Erythroblast (primary cell): ENCODE measurements at places on chromosomes 6 and 20.

DNA sequence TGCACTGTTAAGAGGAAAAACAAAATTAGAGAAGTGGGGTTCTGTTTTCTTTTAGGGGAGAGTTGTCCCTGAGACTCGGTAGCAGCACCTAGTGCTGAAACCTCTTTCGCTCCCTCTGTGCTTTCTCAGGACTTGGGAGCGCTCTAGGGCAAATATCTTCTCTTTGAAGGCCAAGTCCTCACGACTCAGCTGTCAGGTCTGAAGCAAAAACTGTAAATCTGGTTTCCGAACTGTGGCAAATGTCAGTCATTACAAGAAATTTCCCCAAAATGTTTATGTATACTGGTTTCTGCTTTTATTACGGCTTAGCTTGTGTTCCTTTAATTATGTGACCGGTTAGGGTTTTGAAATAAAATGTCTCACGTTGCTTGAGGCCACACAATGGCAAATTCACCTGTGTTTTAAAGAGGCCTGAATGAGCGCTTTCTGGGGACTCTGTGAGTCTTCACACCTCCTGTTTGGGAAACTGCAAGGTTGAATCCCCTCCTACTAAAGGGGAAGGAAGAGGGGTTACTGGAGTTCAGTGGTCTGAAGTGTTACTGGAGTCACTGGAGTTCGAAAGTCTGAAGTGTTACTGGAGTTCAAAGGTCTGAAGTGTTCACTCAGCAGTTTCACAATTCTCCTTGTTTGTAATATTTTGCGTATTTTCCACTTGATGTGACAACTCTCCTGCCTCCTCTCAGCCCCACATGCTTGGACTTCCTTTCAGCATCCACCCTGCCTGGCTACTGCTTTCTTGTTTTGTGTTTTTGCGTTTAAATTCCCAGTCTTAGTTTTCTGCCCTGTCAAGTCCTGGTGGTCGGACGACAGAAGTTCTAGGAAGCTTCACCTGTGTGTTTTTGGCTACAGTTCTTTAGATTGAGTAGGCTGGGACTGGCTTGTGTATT, 1.6 kb downstream of the SMPDL3A start:
- DNase-seq = no peak

GRCh38 chr20:59958123-59958522, at the start of gene CDH26:
Gene CDH26 (plus strand): TSS chr20:59958423. CDS start chr20:59958727, 304 bp downstream.
- no peak for DNase-seq

GRCh38 chr20:34980543-34981233, 25.0 kb downstream of the MYH7B start:
- no peak for DNase-seq

DNA sequence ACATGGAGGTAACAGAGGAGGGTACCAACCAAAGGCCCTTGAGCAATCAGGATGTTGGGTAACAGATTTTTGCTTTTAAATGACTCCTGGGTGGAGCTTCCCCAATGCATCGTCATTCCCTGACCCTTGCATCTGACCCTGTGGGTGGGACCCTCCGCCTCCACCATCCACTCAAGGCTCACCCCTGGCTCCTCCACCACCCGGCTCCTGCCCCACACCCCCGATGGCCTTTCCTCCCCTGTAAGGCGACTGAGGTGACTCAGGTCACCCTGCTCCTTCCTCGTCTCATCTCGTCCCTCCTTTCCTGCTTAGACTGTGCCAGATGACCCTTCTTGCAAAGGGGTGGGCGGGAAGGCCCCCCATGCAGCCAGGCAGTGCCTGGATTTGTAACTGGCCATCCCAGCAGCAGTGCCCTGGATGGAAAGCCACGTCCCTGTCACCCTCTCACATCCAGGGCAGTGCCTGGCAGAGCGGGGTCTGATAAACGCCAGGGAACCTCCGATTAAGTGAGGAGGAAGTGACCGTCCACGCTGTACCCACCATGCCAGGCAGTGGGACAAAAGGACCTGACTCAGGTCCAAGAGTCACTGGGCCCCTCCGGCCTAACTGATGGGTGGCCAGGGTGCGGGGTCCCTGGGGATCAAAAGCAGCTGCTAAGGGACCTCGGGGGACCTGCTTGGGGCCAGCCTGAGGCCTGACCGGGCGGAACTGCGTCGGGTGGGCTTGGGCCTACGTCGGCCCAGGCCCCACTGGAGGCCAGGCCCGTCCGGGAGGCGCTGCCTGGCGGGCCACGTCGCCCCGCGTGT, 624 bp upstream of the NPEPL1 start:
- DNase-seq = no peak

DNA sequence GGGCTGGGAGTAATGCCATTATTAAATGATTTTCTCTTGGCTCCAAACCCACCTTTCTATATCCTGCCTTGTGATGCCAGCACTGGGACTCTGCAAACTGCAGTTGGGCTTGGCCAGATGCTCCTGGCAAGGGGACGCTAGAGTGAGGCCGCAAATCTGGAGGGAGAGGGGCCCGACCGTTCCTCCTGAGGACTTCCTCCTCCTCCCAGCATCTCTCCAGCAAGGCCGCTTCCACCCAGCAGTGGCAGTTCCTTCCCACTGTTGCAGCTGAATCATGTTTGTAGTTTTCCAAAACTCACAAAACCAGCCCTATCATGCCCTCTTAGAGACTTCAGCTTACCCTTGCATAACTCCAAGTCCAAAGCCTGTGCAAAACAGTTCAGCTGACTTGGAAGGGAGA, 244.4 kb downstream of the FOXA2 start:
- DNase-seq = no peak

- peak; percentile 51 for DNase-seq
Observed at GRCh38 chr20:46027245-46027853, 1.7 kb upstream of the SLC12A5 start.

- DNase-seq = no peak
Observed at GRCh38 chr20:22574545-22575086, 9.8 kb downstream of the FOXA2 start.

DNA sequence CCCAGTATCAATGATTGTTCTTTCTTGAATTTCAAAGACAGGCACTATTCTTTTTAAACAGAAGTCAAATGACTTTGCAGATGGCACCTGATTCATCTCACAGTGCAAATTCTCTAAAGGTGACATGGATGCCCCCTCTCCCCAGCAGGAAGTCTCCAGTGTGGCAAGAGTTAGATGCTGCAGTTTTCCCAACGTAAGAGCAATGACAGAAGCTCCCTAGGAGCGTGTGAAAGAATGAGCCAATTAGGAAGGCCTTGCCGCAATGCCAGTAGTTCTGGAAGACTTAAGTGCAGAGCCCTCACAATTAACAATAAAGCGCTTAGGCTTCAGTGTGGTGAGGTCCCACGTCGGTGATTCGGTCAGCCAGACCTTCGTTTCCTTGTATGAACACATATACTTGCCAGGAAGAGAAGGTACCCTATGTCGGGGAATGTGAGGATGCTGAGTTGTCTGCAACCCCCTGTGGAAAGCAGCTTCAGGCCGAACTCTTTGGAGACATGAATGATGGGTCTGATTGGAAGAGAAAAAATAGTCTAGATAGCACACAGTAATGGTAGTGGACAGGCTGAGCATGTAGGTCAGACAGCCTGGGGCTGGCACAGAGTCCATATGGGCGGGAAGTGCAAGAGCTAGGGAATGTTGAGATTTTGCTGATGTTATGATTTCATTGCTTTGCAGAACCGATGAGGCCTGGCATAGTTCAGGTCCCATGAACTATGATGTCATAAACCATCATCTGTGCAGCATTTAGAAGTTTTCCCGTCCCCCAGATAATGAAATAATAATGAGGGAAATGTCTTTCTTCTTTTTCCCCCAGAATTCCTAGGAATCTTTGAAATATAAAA, 132.6 kb downstream of the PHACTR1 start:
- DNase-seq = no peak

GRCh38 chr6:139533171-139533570, 158.7 kb upstream of the CITED2 start:
- no peak for DNase-seq

GRCh38 chr6:92568541-92568940, 850.8 kb downstream of the EPHA7 start:
- no peak for DNase-seq
